Calu3 (cell line): ENCODE measurements at places on chromosomes 13 and 19. TPM values are rescaled to one million over a fixed set of nuclear protein-coding genes. Genes with fewer than 3 reads are reported as not detected.
A peak's percentile ranks its signal among the peaks of the same experiment; 100 is the strongest.

DNA sequence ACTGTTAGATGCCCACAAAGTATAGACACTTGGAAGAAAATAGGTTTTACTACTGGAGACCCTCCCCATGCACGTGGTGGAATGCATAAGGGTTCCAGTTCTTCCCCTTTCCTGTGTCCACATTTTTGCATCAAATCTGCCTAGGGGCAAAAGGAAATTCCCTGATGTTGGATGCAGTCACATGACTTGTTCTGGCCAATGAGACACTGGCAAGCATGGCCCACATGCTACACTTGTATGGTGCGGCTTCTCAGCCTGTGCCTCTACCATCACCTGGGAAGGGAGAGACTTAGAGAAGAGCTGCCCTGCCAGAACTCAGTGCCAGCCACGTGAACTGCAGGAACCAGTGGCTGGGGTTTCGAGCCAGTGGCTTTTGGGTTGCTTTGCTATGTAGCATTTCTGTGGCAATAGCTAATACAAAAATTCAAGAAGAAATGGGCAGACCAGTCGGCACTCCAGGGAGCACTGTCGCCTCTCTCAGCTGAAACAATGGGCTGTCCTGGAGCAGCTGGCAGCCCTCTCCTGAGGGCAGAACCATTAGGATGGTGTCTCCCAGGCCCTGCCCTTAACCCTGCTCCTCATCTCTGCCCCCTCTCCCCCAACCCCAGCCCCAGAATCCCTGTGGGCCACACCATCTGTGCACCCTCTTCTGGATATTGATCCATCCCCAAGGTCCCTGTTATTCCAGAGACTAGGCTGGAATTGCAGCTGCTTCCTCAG lies 634.0 kb downstream of the UQCRFS1 start:
- no peak overlapping the region for H3K4me3 ChIP-seq
- H3K27me3 ChIP-seq = no peaks in the 10 kb centered on the region
- DNase-seq = no peak
- no peak overlapping the region for H3K27ac ChIP-seq
- H3K4me1 ChIP-seq = no peaks in the 10 kb centered on the region

- H3K27me3 ChIP-seq = no peaks in the 10 kb centered on the region
- H3K36me3 ChIP-seq = no peaks in the 10 kb centered on the region
- no peaks in the 10 kb centered on the region for H3K4me1 ChIP-seq
- no peak overlapping the region for H3K4me3 ChIP-seq
- H3K27ac ChIP-seq = no peak overlapping the region
These were observed 1263.1 kb downstream of the PCDH9 start for GRCh38 chr13:65966991-65967451.

DNA sequence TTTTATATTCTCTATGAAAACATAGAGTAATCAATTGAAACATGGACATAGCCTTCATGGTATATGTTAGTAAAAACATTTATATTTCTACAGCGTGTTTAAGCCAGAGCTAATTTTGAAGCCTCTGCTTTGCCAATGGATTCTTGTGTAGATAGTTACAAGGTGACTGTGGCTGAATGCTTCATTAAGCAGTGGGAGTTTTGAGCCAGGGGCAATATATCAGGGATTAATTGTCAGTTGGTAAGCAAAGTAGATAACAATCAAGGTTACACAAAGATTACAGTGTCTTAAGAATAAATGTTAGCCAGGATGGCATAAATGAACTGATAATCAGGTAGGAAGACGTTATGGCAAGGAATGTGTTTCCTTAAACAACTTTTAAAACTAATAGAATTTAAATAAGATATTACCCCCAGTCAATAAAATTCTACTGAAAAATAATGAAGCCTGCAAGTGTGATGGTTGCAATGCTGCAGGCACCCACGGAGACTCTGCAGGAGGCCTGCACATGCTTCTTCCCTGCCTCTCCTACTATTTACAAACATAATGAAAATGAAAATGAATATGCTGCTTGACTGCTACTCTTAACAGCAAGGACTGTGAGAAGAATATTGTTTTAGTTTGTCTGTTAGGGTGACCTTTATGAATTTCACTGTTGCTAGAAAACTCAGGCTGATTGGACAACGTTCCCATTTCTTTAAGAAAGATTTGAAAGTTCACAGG lies 588.5 kb downstream of the GPC5 start:
- no peaks in the 10 kb centered on the region for H3K27me3 ChIP-seq
- no peak overlapping the region for H3K27ac ChIP-seq
- no peak for DNase-seq
- H3K4me1 ChIP-seq = no peaks in the 10 kb centered on the region

DNA sequence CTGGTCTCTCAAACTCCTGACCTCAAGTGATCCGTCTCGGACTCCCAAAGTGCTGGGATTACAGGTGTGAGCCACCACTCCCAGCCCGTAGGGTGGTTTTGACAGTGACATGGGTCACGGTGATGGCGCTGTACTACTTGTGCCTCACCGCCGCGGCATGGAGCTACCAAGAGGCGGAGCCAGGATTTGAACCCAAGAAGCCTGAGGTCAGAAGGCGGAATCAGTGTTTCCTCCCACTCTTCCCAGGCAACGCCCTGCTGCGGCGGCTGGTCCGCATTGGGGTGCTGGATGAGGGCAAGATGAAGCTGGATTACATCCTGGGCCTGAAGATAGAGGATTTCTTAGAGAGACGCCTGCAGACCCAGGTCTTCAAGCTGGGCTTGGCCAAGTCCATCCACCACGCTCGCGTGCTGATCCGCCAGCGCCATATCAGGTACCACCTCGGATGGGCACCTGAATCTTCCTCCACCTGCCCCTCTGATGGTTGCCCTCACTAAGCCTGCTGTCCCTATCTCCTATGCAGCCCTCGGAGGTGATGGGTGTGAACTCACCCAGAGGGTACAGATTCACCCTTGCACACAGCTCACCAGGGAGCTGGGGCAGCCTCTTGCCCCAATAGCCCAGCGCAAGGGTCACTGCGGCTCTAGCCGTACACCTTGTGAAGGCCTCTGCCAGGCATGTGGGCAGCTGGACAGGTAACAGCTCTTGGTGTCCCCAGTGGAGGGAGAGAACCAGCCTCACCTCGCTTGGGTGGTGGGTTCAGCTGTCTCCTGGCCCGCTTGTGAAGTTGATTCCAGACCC lies 5.6 kb downstream of the RPS9 start:
- H3K4me3 ChIP-seq = peak overlapping the region; percentile 11
- H3K27ac ChIP-seq = peak overlapping the region; percentile 96
- no peak for DNase-seq
- H3K27me3 ChIP-seq = no peaks in the 10 kb centered on the region

GRCh38 chr19:50286443-50286842 lies 42.7 kb downstream of the KCNC3 start:
- H3K36me3 ChIP-seq = peaks cover 63% of the 10 kb centered on the region
- H3K4me3 ChIP-seq = no peak overlapping the region
- no peaks in the 10 kb centered on the region for H3K4me1 ChIP-seq
- H3K27ac ChIP-seq = no peak overlapping the region

DNA sequence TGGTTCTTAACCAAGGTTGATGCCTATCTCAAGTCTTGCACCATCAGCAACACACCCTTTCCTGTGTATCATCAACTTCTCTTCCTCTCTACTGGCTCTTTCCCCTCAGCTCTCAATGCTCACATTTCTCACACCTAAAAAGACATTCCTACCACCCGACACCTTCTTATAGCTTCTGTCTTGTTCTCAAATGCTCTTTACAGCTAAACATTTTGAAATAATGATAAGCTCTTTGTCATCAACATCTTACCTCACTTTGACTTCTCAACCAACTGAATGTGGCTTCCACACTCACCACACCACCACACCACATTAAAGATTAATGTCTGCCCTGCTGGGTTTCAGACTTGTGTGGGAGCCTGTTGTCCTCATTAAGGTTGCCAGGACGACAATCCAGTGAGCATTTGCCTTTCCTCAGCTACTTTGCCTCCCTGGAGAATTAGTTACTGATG lies 67.8 kb downstream of the RXFP2 start:
- H3K27ac ChIP-seq = no peak overlapping the region
- no peak for DNase-seq
- no peaks in the 10 kb centered on the region for H3K36me3 ChIP-seq
- no peaks in the 10 kb centered on the region for H3K4me1 ChIP-seq
- H3K27me3 ChIP-seq = no peaks in the 10 kb centered on the region

- H3K4me3 ChIP-seq = no peak overlapping the region
- H3K27me3 ChIP-seq = no peaks in the 10 kb centered on the region
- no peak overlapping the region for H3K27ac ChIP-seq
- H3K4me1 ChIP-seq = no peaks in the 10 kb centered on the region
- no peaks in the 10 kb centered on the region for H3K36me3 ChIP-seq
These were observed 1180.1 kb upstream of the ATXN8OS start for GRCh38 chr13:68927387-68928026.

DNA sequence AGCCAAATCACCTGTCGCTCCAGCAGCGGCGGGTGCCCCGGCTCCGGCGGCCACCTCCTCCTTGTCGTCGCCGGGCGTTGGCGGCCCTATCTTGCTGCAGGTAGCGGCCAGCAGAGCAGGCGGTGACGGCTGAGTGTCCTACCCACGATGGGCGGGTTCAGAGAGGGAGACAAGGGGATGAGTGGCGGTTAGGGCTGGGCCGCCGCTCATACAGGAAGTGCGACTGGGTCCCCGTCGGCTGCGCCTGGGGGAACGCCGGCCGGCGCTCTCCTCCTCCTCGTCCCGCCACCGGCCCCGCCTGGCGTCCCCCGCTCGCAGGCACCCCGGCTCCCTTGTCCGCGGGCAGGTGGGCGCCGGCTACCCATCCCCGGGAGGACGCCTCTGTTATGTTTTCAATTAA lies 1692.0 kb downstream of the SLITRK5 start:
- H3K36me3 ChIP-seq = no peaks in the 10 kb centered on the region
- H3K4me1 ChIP-seq = no peaks in the 10 kb centered on the region
- no peaks in the 10 kb centered on the region for H3K27me3 ChIP-seq
- no peak overlapping the region for H3K27ac ChIP-seq

GRCh38 chr19:36115453-36116343 lies at the start of gene TBCB:
TSS of gene TBCB (plus strand) at chr19:36115468. CDS start at chr19:36115561, 93 bp downstream.
- no peak for DNase-seq
- H3K27me3 ChIP-seq = peaks cover 12% of the 10 kb centered on the region
- H3K27ac ChIP-seq = peak within 1 kb of the TSS; percentile 99
- H3K4me1 ChIP-seq = peaks cover 38% of the 10 kb centered on the region

DNA sequence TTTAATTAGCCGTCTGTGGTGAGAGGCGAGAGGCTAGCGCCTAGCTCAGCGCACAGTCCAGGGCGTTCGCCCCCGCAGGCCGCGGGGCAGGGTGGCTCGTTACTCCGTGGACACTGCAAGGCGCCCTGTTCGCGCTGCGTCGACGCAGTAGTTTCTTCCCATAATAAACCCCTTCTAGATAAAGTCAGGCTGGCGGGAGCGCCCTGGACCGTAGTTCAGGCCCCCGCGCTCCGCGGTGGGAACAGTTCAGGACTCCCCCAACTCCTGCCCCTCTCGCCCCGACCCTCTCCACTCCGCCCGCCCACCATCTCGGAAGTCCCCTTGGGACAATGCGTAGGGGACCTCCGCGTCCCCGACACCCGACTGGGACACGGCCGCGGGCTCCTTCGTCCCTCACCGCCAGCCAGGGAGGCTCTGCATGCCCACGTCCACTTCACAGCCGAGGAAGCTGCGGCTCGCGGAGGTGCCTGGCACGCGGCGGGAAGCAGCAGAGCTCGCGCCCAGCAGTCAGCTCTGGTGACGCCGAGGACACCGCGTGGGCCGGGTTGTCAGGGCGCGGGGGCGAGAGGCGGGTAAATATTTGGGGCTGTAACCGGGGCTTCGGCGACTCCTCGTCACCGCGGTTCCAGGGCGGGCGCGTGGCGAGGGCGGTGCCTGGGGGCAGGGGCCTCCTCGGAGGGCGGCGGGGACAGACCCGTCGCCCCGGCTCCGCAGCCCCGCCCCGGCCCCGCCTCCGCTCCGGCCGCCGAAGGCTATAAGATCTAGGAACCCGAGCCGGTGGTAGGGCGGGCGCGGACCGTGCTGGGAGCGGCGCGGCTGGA lies at the start of gene RGCC:
RGCC (plus strand) TSS at position 783 of the 821 bp plus-strand sequence. CDS start 158 bp downstream, outside the sequence.
- no peaks in the 10 kb centered on the region for H3K4me1 ChIP-seq
- H3K27me3 ChIP-seq = no peaks in the 10 kb centered on the region
- DNase-seq = peak; percentile 70
- no peak within 1 kb of the TSS for H3K27ac ChIP-seq

- no peak for DNase-seq
- H3K4me3 ChIP-seq = no peak overlapping the region
- H3K27ac ChIP-seq = no peak overlapping the region
- no peaks in the 10 kb centered on the region for H3K27me3 ChIP-seq
- H3K4me1 ChIP-seq = peaks cover 8% of the 10 kb centered on the region
These were observed 88.6 kb downstream of the UBL3 start for GRCh38 chr13:29761815-29762214.

The ATP4A gene
- total RNA-seq = not detected in 2 replicates

The ZNF729 gene
- not detected in 2 replicates for total RNA-seq

The NKG7 gene
- not detected in 2 replicates for total RNA-seq

The CNN1 gene
- total RNA-seq = not detected in 2 replicates
